ENCODE measurements at places on chromosomes 16 and 17. TPM values are rescaled to one million over a fixed set of nuclear protein-coding genes. Genes with fewer than 3 reads are reported as not detected.

GRCh38 chr17:57588086-57588485 lies 157.0 kb downstream of the CCDC182 start:
- no peak overlapping the region for H3K27ac ChIP-seq
- H3K36me3 ChIP-seq = peaks cover 6% of the 10 kb centered on the region
- DNase-seq = no peak

- no peak overlapping the region for H3K4me3 ChIP-seq
- no peak overlapping the region for H3K27ac ChIP-seq
- no peak for DNase-seq
These were observed 33.9 kb downstream of the DCUN1D3 start for GRCh38 chr16:20866145-20866772.

DNA sequence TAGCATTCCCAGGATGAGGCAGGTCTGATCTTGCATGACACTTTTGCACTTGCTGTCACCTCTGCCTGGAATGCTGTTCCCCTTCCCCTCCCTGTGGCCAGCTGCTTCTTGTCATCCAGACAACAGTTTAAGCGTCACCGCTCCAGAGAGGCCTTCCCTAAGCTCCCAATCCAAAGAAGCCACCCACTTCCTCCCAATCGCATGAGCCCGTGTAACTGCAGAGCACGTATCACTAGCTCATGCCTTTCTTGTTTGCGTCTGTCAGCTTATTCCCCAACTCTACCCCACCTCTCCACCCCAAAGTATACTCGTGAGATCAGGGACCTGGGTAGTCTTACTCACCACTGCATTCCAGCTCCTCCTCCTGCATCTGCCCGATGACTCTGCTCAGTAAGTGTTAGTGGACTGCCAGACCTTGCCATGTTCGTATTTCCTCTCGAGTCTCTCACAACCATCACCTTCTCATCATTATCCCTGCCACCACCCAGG lies 92.8 kb downstream of the GAS7 start:
- peaks cover 2% of the 10 kb centered on the region for H3K27me3 ChIP-seq
- no peak overlapping the region for H3K27ac ChIP-seq
- no peak overlapping the region for H3K4me3 ChIP-seq
- no peaks in the 10 kb centered on the region for H3K36me3 ChIP-seq
- peaks cover 8% of the 10 kb centered on the region for H3K4me1 ChIP-seq
- DNase-seq = no peak

MYADML2 gene
- total RNA-seq = not detected

AXIN2 gene
- total RNA-seq = 0.17 TPM

TMIGD1 gene
- total RNA-seq = not detected

WFDC1 gene
- not detected for total RNA-seq

LGALS9B gene
- total RNA-seq = not detected

All from activated B cell treated with CpG ODN at 0.5 μM for 24 hours (primary cell).